T-helper 2 cell treated with Interferon-gamma antibody and Interleukin-4, amounts not matched to agents 5 μg/mL and 100 μg/mL, for 36 hours (primary cell): ENCODE measurements at places on chromosomes 13 and 19.
A peak's percentile ranks its signal among the peaks of the same experiment; 100 is the strongest.

GRCh38 chr19:1151917-1152587 is 22.0 kb downstream of the SBNO2 start:
- DNase-seq, result no peak
- H3K27me3 ChIP-seq, result no peaks in the 10 kb centered on the region
- no peak overlapping the region for H3K4me3 ChIP-seq
- H3K4me1 ChIP-seq, result no peaks in the 10 kb centered on the region
- no peak overlapping the region for H3K27ac ChIP-seq

- H3K36me3 ChIP-seq, result no peaks in the 10 kb centered on the region
- DNase-seq, result no peak
- H3K27ac ChIP-seq, result no peak overlapping the region
- H3K27me3 ChIP-seq, result no peaks in the 10 kb centered on the region
- H3K4me3 ChIP-seq, result no peak overlapping the region
- H3K4me1 ChIP-seq, result no peaks in the 10 kb centered on the region
Observed at GRCh38 chr13:38223089-38223488, 126.6 kb upstream of the UFM1 start.

DNA sequence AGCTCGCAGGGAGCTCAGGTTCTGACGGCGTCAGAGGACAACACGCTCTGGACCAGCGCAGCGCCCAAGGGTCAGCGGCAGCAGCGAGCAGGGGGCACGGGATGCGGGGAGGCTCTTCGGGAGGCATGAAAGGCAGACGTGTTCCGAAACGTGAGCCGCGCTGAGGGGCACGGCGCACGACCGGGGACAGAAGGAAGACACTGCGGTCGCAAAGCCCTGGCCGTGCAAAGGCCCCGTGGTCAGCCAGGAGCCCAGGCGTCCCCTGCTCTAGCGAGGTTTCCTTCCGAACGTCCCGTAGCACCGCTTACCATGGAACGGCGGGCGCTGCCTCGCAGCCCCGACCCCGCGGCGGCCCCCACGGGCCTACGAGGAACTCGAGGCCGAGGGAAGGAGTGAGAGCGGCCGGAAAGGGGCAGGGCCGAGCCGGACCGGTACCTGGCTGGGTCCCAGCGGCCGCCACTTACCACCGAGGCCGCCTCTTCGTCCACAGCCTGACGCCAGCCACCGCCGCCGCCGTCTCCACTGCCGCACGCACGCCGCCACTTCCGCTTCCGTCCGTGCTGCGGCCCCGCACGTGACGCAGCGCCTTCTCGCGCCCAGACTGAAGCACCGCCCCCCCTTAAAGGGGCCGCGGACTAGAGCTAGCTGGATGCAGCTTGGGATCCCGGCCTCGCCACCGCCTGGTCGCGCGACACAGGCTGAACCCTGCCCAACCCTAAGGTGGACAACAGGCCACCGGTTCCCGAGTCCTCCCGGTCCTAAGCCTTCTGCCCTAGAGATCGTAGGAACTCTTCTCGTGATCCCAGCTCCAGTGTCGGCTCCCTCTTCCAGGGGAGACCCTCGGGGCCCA is 9.4 kb downstream of the ABHD17A start:
- H3K27ac ChIP-seq, result peak overlapping the region; percentile 91
- DNase-seq, result peak; percentile 92
- H3K36me3 ChIP-seq, result peaks cover 19% of the 10 kb centered on the region
- peaks cover 12% of the 10 kb centered on the region for H3K4me1 ChIP-seq

DNA sequence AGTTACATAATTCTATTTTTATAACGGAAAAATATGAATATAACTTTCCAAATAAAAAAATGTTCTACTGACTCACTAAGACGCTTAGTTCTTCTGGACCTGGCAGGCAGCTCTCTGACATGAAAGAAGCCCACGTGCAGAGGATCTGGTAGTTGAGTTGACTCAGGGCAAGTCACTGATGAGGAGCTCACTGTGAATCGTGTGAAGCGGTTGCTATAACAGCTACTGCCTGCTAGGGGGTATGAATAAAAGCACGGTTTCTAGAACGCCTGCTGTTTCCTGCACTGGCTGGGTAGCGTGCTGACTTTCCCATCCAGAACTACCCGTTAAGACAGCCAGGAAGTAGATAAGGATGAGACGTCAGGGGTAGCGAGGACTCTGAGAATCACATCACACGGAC is 54.7 kb upstream of the WASF3 start:
- H3K4me1 ChIP-seq, result peaks cover 9% of the 10 kb centered on the region
- H3K27ac ChIP-seq, result no peak overlapping the region
- DNase-seq, result peak; percentile 32

DNA sequence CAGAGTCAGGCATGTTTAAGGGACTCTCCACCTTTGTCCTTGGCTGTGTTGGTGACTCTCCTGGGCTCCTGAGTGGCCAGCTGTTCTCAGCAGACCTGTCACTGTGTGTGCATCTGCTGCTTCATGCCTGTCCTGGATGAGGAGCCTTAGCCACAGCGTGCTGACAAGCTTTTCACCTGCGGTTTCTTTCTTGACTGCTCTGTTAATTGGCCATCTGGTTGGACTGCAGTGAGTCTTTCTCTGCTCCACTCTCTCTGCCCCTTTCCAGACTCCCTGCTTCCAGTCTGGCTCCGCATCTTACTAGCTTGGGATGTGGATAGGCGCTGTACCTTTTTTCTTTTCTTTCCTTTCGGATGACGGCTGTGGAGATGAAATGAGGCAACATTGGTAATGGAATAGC is 38.8 kb downstream of the POLR1D start:
- peaks cover 7% of the 10 kb centered on the region for H3K4me1 ChIP-seq
- H3K4me3 ChIP-seq, result no peak overlapping the region
- no peaks in the 10 kb centered on the region for H3K27me3 ChIP-seq
- DNase-seq, result no peak
- H3K27ac ChIP-seq, result no peak overlapping the region

DNA sequence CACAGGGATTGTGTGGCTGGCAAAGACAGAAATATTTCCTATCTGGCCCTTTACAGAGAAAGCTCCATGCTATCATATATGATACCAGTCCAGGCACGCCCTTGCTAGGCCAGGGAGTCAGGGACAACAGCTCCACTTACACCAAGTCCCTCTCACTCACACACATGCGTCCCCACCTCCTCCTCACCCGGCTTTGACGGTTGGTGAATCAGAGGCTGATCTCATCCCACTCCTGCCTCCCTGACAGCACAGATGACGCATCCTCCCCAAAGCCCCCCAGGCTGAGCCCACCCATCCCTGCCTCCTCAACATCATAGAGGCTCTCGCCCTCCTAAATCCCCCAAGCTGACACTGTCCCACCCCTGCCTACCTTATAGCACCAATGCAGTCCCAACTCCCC is 62.7 kb downstream of the F2RL3 start:
- H3K27me3 ChIP-seq, result no peaks in the 10 kb centered on the region
- DNase-seq, result no peak

DNA sequence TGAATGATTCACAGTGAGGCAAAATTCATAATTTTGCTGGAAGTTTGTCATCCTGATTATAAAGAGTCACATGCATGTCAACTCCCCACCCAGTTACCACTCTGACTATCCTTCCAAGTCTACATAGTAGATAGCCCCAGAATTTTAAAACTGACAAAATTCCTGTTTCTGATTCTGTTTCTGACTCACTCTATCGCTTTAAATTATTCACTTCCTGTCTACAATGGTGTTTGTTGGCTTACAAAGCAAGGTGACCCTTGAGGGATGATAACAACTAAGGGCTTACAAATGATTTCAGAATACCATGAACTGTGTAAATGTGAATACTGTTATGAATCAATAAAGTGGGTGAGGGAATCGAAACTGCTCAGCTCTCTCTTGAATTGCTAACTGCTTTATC is 98.7 kb upstream of the KL start:
- H3K4me3 ChIP-seq, result no peak overlapping the region
- H3K4me1 ChIP-seq, result peaks cover 14% of the 10 kb centered on the region
- peak; percentile 17 for DNase-seq
- peak overlapping the region; percentile 74 for H3K27ac ChIP-seq

DNA sequence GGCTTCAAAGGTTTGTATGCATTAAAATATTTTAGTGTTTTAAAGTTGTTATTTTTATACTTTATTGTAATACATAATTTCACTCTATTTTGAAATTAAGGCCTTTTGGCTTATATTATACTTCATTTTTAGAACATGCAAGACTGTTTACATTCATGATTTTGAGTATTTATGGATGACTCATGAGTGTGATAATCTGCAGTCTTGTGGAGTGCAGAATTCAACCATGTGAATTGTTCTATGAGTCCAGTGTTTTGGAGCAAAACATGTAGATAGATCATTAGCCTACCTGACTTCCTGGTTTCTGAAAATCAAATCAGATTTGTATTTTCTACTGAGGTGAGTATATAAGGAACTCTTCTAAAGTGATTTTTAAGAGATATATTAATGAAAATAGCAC is 241.8 kb downstream of the PCCA start:
- no peaks in the 10 kb centered on the region for H3K4me1 ChIP-seq
- no peaks in the 10 kb centered on the region for H3K27me3 ChIP-seq
- no peak for DNase-seq

DNA sequence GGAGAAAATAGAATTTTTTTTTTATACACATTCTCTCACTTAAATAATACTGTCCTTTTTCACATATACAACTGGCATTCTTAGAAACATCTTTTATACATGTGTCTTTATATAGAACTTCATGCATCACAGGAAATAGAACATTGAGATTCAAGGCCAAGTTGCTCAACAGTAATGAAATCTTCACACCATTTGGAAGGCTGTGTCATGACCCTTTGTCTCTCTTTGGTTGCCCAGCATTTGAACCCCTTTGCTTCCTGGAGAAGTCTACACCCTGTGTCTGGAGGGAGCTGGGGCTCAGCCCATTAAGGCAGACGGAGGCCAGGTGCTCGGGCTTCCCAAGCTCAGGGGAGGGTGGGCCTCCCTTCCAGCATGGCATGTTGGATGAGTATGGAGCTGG is 41.1 kb downstream of the B3GLCT start:
- H3K4me3 ChIP-seq, result no peak overlapping the region
- H3K36me3 ChIP-seq, result no peaks in the 10 kb centered on the region
- no peak for DNase-seq
